ENCODE measurements at places on chromosomes 13 and 19. TPM values are rescaled to one million over a fixed set of nuclear protein-coding genes. Genes with fewer than 3 reads are reported as not detected.

The IFNL3 gene
- total RNA-seq = not detected

The CEACAM21 gene
- 3.9 TPM for total RNA-seq

The CCDC169 gene
- total RNA-seq = not detected

The CXCL17 gene
- not detected for total RNA-seq

The RNF17 gene
- not detected for total RNA-seq

The NKG7 gene
- total RNA-seq = 119 TPM

The FFAR2 gene
- 16.5 TPM for total RNA-seq

The CEACAM4 gene
- 3.9 TPM for total RNA-seq

The ANKRD24 gene
- 0.10 TPM for total RNA-seq

The ZNF71 gene
- total RNA-seq = 2.3 TPM

The PRODH2 gene
- total RNA-seq = not detected

The SIGLECL1 gene
- total RNA-seq = not detected

The TSKS gene
- 0.31 TPM for total RNA-seq

Measured in mononuclear cell (primary cell).